ENCODE measurements at places on chromosomes 2 and 18. TPM values are rescaled to one million over a fixed set of nuclear protein-coding genes. Genes with fewer than 3 reads are reported as not detected.

DNA sequence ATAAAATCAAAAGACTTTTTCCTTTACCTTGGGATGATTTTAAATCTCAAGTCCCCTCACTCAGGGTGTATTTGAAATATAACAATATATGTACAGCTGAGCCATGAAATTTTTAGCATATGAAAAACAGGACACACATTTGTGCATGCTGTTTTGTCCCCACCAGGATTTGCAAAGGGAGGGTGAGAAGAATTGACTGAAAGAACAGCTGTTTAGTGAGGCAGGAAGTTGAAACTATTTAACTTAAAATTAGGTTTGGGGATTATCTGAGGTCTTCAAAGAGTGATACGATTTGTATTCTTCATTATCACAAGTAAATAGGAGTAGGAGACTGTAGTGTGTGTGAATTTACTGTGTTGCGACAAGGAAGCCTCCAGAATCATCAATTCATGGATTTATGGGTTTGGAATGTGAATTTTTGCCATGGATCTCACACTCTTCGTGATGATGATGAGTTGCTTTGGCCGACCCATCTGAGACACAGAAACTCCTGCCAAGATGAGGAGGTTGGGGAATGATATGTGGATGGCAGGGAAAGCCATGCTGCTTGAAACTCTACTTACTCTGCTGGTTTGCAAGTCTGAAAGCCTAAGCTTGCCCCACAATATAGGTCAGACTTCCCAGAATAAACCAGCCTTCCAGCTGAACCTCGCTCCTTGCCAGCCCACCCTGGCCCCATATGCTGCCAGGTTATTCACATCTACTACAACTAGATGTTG is 31.0 kb upstream of the SPATS2L start:
- DNase-seq: no peak

DNA sequence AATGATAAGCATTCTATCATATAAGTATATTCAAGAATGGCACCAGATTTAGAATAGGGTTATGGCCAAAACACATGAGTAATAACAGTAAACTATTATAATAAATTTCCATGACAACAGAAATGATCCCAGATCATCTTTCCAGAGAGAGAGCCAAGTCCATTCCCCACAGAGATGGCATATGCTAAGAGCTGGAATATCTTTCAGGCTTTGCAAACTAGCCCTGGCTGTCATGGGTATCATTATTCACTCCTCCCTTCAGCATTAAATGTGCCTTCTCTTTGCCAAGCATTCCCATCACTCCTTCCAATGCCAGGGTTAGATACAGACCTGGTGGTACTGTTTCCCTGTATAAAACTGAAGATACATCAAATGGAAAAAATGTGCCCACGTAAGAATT is 10.9 kb downstream of the FEZ2 start:
- DNase-seq: no peak

DNA sequence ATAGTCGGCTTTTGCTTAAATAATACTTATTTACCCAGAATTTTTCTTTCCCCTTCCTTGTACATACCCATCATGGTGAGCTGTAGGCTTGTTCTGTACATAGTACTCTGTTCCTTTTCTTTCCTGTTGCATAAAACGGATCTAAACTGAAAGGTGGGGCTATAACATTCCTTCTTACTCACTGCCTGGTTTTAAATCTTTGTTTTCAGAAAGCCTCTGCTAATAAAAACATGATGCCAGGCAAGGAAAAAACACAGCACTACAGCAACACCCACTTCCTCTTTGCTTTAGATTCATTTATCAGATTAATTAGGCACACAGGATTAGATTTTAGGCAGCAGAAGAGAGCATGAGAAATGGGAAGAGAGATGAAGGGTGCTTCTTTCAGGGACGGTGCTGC is 19.6 kb upstream of the STON1 start:
- no peak for DNase-seq

DNA sequence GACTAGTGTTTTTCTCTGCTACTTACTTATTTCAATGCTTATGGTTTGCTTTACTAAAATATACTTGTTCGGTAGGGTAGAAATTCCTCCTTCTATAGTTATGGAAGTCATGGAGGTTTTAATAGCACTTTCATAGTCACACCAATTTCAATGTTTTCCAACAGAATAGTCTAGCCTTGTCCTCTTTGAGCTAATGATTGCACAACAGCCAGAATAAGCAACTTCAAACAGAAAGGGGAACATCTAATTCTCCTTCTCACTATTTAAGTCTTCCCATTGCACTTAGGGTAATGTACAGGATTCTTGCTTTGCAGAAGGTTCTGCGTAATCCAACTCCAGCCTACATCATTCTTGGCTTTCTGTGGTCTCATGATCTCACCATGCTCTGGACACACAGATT is 287.7 kb upstream of the GCFC2 start:
- no peak for DNase-seq

- DNase-seq: no peak
Measured at GRCh38 chr2:240401781-240402551, 33.5 kb upstream of the GPC1 start.

CPS1 gene
- total RNA-seq: 1.4 TPM

SULT1C3 gene
- total RNA-seq: not detected

ATAD2B gene
- total RNA-seq: 22.5 TPM

Measured in thymus (tissue), 14 donors.